T-helper 17 cell (primary cell): ENCODE measurements at places on chromosomes 13 and 19.

- no peak for DNase-seq
- H3K36me3 ChIP-seq: no peaks in the 10 kb centered on the region
- H3K27ac ChIP-seq: no peak overlapping the region
- H3K4me1 ChIP-seq: no peaks in the 10 kb centered on the region
- no peaks in the 10 kb centered on the region for H3K27me3 ChIP-seq
Measured at GRCh38 chr13:105426441-105426840, 1109.0 kb downstream of the EFNB2 start.

DNA sequence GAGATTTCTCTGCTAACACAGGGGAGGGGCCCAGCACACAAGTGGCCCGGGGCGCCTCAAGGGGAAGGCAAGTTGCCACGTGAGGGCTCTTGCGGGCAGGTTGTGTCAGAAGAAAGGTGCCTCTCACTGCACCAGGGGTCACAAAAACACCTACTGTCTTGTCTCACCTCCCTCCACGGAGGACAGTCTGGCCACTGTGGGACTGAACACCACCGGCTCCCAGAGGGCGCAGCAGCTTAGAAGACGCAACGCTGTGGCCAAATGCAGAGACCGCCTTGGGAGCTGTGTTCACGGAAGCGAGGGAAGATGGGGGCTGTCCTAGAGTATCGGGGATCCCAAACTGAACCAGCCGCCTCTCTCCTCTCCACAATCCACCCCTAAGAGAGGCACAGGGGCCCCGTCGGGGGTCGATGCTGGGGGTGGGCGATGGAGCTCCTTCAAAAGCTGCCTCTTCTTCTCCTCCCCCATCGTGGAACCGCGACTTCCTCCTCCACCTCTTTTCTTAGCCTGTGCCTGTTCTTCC, 177.5 kb downstream of the FOXO1 start:
- DNase-seq: no peak
- peak overlapping the region; percentile 91 for H3K27ac ChIP-seq
- no peaks in the 10 kb centered on the region for H3K36me3 ChIP-seq
- H3K4me1 ChIP-seq: peaks cover 52% of the 10 kb centered on the region
- no peaks in the 10 kb centered on the region for H3K27me3 ChIP-seq

- H3K4me1 ChIP-seq: no peaks in the 10 kb centered on the region
- H3K4me3 ChIP-seq: no peak overlapping the region
- no peak overlapping the region for H3K27ac ChIP-seq
- peaks cover 21% of the 10 kb centered on the region for H3K27me3 ChIP-seq
- no peaks in the 10 kb centered on the region for H3K36me3 ChIP-seq
Measured at GRCh38 chr13:110499621-110500281, 61.8 kb downstream of the RAB20 start.

GRCh38 chr13:95722241-95722640, 45.3 kb downstream of the DNAJC3 start:
- no peak overlapping the region for H3K4me3 ChIP-seq
- peaks cover 5% of the 10 kb centered on the region for H3K4me1 ChIP-seq
- no peak for DNase-seq
- H3K27ac ChIP-seq: no peak overlapping the region
- H3K27me3 ChIP-seq: no peaks in the 10 kb centered on the region

DNA sequence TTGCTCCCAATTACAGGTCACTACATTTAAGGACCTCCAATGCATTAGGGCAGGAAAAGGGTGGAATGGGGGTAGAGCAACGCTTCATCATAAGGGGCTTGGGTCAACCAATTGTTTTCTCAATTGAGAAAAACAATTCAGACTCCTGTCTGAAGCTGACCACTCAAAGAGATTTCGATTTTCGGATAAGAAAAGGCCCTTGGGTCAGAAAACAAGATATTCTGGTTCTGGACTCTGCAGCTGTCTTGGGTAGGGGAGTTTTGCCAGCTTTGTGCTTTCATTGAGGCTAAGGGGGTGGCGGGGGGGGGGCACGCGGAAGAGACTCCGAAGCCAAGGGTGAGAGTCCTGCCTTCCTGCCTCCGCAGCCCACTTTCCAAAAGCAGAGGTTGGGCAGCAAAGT, 4.8 kb upstream of the ZNF98 start:
- H3K27me3 ChIP-seq: no peaks in the 10 kb centered on the region
- no peaks in the 10 kb centered on the region for H3K36me3 ChIP-seq
- H3K4me1 ChIP-seq: no peaks in the 10 kb centered on the region
- H3K27ac ChIP-seq: no peak overlapping the region
- DNase-seq: no peak

DNA sequence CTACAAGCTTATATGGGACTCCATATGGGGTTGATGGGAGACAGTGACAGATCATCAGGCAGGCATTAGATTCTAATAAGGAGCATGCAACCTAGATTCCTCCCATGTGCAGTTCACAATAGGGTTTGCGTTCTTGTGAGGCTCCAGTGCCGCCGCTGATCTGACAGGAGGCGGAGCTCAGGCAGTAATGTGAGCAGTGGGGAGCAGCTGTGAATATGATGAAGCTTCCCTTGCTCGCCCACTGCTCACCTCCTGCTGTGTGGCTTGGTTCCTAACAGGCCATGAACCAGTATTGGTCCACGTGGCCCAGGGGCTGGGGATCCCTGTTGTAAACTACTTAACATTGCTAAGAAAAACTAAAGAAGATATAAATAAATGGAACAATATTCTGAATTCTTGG, 378.4 kb downstream of the KCNRG start:
- H3K27ac ChIP-seq: peak overlapping the region; percentile 14

DNA sequence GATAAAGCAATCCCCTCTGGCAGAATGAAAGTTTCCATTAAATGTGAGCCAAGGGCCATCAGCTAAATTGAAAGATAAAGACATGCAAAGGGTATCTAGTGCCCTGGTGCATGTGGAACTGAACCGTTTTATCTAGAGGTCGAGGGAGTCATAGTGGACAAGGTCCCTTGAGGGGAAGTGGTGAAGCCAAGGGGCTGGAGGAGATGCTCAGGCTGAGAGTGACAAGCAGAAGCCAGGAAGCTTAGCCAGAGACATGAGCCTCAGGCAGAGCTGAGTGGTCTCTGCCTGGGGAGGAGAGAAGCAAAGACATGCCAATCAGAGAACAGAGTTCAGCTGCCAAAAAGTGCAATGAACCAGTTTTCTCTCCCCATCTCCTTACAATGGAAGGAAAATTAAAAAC, 68.1 kb upstream of the SLC10A2 start:
- H3K4me3 ChIP-seq: no peak overlapping the region
- H3K4me1 ChIP-seq: no peaks in the 10 kb centered on the region
- no peaks in the 10 kb centered on the region for H3K36me3 ChIP-seq
- H3K27ac ChIP-seq: no peak overlapping the region
- H3K27me3 ChIP-seq: no peaks in the 10 kb centered on the region
- DNase-seq: no peak

GRCh38 chr13:49348751-49349150, 95.1 kb downstream of the CAB39L start:
- no peak overlapping the region for H3K4me3 ChIP-seq
- peaks cover 12% of the 10 kb centered on the region for H3K4me1 ChIP-seq
- H3K36me3 ChIP-seq: peaks cover 6% of the 10 kb centered on the region

DNA sequence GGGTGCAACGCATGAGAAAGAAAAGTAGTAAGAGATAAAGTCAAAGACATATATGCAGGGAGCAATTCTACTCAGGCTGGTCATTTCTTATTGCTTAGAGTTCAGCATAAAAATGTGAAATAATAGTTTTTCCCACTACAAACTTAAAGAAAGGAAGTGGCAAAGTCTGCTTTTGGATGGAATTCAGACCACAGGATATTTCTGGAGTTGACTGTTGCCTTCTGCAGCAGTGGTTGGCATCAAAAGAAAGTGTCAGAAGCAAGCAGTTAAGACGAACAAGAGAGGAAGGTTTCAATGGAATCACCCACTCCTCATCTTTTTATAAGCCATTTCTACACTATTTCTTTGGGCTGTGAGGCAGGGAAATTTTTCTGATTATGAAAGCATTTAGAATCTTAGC, 36.2 kb upstream of the TRPC4 start:
- no peak for DNase-seq
- no peaks in the 10 kb centered on the region for H3K27me3 ChIP-seq
- no peak overlapping the region for H3K4me3 ChIP-seq
- H3K27ac ChIP-seq: no peak overlapping the region
- H3K36me3 ChIP-seq: no peaks in the 10 kb centered on the region

GRCh38 chr19:35937345-35938281, 1.4 kb downstream of the LRFN3 start:
- H3K4me3 ChIP-seq: peak overlapping the region; percentile 100
- no peak for DNase-seq
- H3K27ac ChIP-seq: peak overlapping the region; percentile 87

DNA sequence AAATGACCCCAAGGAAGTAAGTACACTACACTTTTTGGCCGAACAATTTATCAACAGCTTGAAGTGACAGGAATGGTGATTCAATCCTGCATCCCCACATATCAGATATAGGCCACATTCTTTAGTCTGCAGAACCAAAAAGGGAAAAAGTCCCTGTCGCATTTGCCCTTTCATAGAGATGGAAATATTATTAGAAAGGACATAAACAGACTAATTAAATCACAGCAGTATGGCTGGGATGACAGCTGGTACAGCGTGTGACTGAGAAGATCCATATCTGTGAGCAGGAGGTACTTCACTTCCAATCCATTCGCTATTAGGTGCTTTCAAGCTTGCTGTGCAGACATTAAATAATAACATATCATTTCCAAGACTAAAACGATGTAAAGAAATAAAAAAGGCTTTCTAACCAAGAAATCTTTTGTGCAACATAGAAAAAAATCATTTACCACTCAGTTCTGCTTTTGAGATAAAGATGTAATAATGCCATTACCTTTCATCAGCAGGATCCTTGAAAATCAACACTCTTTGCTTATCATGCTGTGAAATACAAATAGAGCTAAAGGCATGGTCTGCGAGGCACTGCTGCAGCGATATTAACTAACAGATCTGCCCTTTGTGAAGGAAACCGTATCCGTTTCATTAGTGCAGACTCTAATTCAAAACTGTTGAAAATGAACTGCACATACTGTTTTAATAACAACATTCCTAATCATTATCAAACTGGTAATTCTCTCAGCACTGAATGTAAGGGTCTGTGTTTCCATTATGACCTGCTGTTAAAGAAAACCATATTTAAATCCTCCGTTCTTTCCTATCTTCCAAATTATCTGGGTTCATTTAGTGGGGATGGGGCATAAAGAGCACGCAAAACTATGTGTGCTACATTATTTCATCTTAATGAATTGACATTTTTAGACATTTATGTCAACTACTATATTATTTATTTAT, 245.6 kb downstream of the DACH1 start:
- no peak for DNase-seq
- H3K36me3 ChIP-seq: no peaks in the 10 kb centered on the region
- no peak overlapping the region for H3K4me3 ChIP-seq
- no peaks in the 10 kb centered on the region for H3K27me3 ChIP-seq
- no peaks in the 10 kb centered on the region for H3K4me1 ChIP-seq

DNA sequence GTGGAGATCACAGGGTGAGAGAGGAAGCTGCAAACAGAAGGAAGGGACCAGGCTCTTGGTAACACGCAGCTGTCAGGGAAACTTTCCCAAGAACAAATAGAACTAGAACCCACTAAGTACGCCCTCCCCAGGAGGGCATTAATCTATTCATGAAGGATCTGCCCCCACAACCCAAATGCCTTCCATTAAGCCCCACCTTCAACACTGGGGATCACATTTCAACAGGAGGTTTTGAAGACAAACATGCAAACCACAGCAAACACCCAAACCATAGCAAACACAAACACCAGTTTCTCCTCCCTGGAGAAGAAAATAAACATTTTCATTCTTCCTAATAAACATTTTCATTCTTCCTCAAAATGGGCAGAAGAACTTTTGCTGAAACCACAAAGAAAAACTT, 329.6 kb downstream of the EFNB2 start:
- peaks cover 20% of the 10 kb centered on the region for H3K27me3 ChIP-seq
- no peaks in the 10 kb centered on the region for H3K36me3 ChIP-seq
- H3K27ac ChIP-seq: no peak overlapping the region
- no peaks in the 10 kb centered on the region for H3K4me1 ChIP-seq
- H3K4me3 ChIP-seq: no peak overlapping the region

GRCh38 chr13:32902874-32903273, 113.3 kb upstream of the KL start:
- H3K36me3 ChIP-seq: no peaks in the 10 kb centered on the region
- peaks cover 14% of the 10 kb centered on the region for H3K27me3 ChIP-seq
- peaks cover 5% of the 10 kb centered on the region for H3K4me1 ChIP-seq
- no peak overlapping the region for H3K4me3 ChIP-seq

DNA sequence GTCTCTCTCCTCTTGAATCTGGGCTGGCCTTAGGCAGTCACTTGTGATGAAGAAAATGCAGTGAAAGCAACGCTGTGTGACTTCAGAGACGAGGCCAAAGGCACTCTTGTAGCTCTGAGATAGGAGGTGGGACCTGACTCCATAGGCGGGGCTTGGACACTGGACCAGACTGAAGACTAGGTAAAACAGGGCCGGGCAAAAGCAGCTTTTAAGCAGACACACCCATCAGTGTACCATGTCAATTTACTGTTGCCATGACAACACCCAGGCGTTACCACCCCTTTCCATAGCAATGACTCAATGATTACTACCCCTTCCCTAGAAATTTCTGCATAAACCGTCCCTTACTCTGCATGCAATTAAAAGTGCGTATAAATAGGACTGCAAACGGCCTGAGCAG, 6.6 kb upstream of the EID2 start:
- H3K4me3 ChIP-seq: no peak overlapping the region
- H3K36me3 ChIP-seq: no peaks in the 10 kb centered on the region
- DNase-seq: no peak
- H3K4me1 ChIP-seq: peaks cover 31% of the 10 kb centered on the region
- no peaks in the 10 kb centered on the region for H3K27me3 ChIP-seq

GRCh38 chr13:105962080-105962479, 573.4 kb downstream of the EFNB2 start:
- peaks cover 5% of the 10 kb centered on the region for H3K27me3 ChIP-seq
- H3K4me1 ChIP-seq: no peaks in the 10 kb centered on the region
- H3K36me3 ChIP-seq: no peaks in the 10 kb centered on the region
- no peak for DNase-seq
- H3K27ac ChIP-seq: no peak overlapping the region

DNA sequence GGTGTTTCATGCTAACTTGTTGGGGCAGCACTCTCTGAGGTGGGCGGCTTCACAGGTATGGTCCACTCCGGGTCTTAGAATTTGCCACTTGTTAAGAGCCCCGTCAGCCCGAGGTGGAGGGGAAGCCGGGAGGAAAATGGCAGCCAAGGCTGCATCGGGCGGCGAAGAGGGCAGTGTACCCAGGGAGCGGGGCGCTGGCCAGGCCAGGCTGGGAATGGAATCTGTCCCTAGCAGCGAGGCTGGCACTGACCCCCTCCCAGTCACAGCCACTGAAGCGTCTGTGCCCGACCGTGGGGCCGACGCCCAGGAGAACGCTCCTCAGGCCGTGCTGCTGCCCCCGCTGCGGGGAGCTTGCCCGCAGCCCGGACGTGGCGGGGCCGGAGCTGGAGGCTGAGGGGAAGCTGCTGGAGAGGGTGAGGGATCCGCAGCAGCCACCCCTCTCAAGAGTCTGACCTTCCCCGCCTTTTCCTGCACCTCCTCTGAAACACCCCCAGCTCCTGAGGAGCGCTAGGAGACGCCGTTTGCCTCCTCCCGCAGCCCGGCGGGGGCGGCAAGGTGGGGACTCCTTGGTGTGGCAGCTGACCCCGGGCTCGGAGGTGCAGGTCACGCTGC, 313.8 kb upstream of the SPRY2 start:
- no peaks in the 10 kb centered on the region for H3K27me3 ChIP-seq
- no peak overlapping the region for H3K27ac ChIP-seq
- H3K4me1 ChIP-seq: no peaks in the 10 kb centered on the region
- DNase-seq: no peak

GRCh38 chr13:47723898-47724297, 277.2 kb downstream of the SUCLA2 start:
- no peak overlapping the region for H3K27ac ChIP-seq
- DNase-seq: no peak
- no peak overlapping the region for H3K4me3 ChIP-seq
